ENCODE measurements at places on chromosomes 3 and 15.

DNA sequence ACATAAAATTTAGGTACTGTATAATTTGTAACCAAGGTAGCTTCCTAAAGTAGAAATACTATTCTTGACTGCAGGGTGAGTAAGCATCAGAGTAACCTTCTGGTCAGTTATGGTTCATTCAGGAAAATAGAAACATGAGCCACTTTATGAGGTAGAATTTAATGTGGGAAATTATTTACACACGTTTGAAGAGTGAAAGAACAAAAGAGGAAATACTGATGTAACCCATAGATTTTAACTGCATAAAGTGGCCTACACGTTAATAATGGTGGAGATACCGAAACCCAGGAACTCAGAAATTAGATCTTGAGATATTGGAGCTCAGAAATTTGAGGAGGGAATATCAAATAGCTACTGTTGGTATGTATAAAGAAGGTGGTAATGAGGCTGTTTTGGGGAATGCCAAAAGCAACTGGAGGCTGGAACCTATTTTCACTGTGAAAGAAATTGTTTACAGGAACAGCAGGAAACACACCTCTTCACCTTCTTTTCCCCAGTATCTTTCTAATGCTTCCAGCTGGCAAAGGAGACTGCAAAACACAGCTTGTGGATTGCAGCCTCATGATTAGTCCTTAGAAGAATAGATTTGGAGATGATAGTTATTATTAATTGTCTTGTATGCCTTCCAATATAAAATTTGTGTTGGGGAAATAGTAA, 216.1 kb downstream of the DOCK3 start:
- no peak for DNase-seq

DNA sequence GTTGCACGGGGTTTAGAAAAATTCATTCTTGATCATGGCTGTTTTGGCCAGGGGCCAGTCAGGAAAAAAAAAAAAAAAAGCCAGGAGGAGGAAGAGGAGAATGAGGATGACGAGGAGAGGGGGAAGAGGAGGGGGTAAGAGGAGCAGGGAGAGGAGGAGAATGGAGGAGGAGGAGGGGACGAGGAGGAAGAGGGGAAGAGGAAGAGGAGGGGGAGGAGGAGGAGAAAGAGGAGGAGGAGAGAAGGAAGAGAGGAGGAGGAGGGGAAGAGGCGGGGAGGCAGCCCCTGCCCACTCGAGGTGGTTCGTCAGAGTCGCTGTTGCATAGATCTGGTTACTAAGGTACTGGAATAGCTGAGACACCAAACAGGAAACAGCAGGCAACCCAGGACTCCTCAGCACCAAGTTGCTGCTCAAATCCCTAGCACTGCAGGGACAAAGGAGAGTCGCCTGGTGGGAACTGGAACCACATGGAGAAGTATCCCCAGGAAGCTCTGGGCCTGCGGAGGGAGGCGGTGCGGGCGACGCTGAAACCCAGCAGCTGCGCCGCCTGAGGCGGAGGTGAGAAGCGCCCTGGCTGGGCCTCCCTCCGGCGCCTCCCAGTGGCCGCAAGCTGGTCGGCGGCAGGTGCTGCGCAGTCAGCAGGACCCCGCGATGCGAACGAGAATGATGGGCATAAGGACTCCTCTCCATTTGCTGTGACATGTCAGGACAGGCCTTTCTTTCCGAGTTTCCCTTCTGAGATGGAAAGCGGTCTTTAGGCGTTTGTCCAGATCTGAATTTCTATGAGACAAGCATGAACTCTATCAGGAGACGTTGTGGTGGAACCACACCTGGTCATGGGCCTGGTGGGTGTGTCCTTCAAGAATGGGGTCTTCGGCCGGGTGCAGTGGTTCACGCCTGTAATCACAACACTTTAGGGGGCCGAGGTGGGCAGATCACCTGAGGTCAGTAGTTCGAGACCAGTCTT, 17.5 kb downstream of the FAM240A start:
- no peak for DNase-seq

DNA sequence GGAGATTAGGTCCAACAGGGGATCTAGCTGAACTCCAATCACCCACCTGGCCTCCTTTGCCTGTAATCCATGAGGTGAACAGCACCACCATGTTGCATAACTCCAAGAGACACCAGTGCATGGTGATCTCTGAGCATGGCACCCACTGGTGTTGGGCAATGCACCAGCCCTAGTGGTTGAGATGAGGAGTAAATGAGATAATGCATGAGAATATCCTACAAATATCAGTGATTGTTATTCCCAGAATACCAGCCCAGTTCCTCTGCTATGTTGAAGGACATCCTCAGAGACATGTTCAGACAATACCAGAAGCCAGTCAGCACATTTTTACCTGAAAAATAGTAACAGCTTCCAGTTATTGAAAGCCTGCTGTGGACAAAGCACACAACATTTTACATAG, 14.7 kb downstream of the GALNT15 start:
- no peak for DNase-seq

GRCh38 chr15:57134851-57135250, 216.4 kb downstream of the TCF12 start:
- no peak for DNase-seq

GRCh38 chr3:119395923-119396358, 67.5 kb downstream of the TMEM39A start:
- DNase-seq, result no peak

GRCh38 chr15:100627789-100628395, 25.5 kb downstream of the ASB7 start:
- DNase-seq, result peak; percentile 42

DNA sequence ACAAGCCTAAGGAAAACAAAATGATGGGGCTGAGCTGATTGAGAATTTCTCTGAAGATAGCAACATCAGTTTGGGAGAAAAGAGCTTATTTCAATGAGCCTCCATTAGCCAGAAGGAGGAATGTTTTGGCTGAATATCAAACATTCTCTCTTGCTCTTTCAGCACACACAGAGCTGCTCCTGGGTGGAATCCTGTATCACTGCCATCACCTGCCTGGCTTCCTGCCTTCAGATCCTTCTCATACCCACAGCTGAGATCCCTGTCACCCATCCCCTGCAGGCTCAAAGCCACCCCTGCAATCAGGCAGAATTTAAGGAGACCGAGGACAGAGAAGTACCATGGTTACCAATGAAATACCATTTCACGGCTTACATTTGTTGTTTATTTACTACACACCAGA, 27.2 kb upstream of the SYN2 start:
- DNase-seq, result no peak

DNA sequence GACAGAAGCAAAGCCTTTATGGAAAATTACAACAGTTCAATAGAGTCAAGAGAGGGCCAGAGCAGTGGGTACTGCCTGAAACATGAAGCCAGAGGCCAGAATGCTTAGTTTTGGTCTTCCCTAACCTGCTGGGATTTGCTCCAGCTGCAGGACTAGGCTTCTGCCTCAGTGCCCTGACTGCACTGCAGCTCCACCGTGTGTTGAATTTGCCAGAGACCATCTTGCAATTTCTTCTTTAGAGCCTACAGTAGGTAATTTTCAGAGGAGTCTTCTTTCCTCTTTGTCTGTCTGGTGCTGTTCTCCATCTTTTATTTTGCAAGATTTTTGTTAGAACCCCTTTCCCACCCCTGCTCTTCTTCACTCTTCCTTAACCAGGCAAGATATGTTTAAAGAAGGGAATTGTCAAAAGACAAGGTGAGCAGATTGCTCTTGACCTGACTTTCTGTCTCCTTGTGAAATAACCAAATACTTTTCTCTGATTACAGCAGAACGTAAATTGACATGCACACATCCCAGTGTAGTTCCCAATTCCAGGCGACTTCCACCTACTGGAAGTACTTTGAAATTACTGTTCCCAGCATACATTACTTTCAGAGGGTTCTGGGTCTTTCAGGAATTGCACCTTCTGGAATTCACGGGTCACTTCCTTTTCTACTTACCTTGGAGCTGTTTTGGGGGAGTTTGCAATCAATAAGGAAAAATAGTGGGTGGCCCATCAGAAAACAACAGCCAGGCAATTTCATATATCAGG, 161.2 kb downstream of the MINAR1 start:
- DNase-seq, result no peak

- no peak for DNase-seq
These were observed 16.4 kb downstream of the MAPKAPK3 start for GRCh38 chr3:50633230-50633790.

GRCh38 chr3:29537889-29538609, 257.2 kb downstream of the RBMS3 start:
- DNase-seq, result no peak

DNA sequence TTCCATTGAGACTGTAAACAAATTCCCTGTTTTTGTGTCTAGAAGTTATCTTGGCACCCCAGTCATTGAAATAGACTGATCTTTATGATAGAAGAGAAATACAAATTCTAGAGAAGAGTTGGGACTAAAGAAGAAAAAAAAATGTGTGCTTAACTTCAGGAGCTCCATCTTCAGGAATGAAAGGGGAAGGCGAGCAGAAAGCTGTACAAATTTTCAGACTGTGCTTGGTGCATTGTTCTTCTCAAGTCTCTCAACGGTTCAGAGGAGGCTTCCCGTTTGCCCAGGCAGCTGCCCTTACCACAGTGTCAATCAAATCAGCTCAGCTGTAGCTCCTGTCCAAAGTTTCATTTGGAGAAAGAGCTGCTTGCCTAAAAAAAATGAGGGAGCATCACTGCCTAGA, 41.7 kb downstream of the OXSM start:
- DNase-seq, result no peak

- DNase-seq, result no peak
These were observed 10.1 kb downstream of the ARHGAP31 start for GRCh38 chr3:119304201-119304713.

GRCh38 chr15:100096700-100097099, 245.1 kb downstream of the ADAMTS17 start:
- DNase-seq, result no peak

GRCh38 chr3:11605398-11605797, 38.3 kb downstream of the VGLL4 start:
- DNase-seq, result no peak

GRCh38 chr3:40321818-40322217, 12.3 kb downstream of the EIF1B start:
- DNase-seq, result no peak

GRCh38 chr15:66560856-66561525, 4.8 kb downstream of the LCTL start:
- no peak for DNase-seq

DNA sequence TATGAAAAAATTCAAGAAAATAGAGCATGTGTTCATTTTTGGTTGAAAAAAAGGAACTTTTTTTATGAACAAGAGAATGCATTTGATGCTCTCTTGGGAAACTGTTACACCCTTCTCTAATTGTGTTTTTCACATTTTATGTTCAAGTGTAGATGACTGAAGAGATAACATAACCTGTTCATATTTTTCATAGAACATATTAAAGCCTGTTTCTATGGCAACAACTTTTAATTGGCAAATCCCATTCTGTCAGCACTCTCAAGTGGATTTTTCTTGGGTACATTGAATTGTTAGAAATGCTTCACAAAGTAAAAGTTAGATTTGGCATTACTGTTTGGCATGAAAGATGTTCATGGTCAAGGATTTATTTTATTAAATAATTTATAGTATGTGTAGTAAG, 117.5 kb downstream of the MBNL1 start:
- no peak for DNase-seq

DNA sequence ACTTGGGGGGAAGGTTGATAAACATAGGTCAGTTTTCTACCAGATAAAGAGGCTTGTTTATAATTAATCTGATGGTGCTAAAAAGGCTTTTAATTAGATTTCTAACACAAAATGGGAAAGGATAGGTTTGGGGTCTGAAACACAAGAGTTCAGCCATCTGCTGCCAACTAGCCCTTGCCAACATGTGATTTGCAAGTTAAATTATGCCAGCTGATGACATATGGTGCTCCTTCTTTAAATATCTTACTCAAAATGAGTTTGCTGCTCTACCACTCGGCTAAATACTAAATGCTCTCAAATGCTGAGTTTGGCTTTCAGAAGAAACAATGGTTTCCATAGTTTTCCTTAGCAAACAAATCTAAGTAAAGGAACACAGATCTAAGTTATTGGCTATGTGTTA, 557.8 kb upstream of the CCDC54 start:
- no peak for DNase-seq

DNA sequence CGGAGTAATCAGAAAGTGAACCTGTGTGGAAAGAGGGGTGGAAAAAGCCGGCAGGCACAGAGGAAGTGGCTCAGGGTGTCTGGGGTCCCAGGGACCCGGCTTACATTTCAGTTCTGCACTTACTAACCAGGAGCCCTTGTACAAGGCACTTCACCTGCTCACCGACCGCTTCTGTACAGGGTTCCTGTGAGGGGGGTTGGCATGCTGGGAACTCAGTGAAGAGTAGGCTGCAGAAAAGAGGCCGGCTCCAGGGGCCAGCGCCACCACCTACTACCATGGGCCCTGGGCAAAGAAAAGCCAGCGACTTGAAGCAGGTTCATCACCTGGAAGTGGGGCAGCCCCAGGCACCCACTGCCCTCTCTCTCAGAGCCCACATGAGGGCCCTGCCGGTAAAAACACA, 6.2 kb downstream of the STIMATE start:
- no peak for DNase-seq

DNA sequence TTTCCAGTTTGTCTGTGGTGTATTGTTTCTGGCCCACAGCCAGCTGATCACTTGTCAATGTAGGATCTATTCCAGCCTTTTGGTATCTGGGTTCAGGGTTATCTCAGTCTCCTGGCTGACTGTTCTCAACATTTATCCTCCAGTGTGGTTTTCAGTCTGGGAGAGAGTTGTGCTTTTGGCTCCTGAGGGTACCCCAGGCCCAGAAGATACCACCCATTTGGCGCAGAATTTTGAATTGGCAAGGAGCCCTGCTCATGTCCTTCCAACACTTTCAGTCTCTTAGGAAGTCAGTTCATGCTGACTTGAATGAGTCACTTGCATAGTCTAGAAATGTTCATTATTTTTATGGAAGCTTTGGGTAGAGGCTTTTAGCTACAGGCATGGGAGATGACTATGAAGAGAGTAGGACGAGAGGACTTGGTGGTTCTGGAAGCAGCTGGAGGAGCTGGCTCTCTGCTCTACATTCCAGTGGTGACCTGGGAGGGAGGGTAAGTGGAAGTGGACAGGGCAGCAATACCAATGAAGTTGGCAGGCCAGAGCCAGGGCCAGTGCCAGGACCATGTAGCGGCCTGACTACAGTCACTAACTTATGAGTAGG, 7.2 kb downstream of the POLR2H start:
- DNase-seq, result no peak

DNA sequence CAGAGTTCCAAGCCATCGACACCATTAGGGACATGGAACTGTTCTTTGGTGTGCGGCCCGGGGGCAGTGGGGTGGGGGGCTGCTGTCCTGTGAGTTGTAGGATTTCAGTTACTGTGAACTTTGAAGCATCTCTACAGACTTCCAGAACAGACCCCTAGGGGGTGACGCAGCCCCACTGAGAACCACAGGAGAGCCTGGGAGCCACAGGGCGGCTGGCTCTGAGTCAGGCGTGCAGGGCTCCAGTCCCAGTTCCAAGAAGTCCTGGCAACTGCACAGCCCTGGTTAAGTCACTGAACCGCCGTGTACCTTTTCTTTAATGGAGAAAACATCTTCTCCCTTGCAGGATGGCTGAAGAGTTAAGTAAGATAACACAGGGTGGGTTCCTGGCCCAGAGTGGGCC, 23.5 kb upstream of the LRTM1 start:
- no peak for DNase-seq

DNA sequence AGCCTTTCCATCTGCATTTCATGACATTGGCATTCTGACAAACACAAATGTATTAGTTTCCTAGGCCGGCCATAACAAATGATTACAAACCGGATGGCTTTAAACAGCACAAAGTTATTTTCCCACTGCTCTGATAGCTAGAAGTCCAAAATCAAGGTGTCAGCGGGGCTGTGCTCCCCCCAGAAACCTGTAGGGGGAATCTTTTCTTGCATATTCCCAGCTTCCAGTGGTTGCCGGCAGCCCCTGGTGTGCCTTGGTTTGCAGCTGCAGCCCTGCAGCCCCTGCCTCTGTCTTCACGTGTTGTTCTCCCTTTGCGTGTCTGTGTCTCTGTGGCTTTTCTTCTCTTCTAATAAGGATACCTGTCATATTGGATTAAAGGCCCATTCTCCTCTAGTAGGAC, 79.0 kb upstream of the CDV3 start:
- DNase-seq, result no peak

All from NK-92 treated with Interleukin-12 subunit alpha and Interleukin-12 subunit beta, amount 100 ng/mL, for 24 hours (cell line).